ENCODE measurements at places on chromosomes 1 and 21. TPM values are rescaled to one million over a fixed set of nuclear protein-coding genes. Genes with fewer than 3 reads are reported as not detected.

The VASH2 gene
- 0.27 TPM for total RNA-seq

DNA sequence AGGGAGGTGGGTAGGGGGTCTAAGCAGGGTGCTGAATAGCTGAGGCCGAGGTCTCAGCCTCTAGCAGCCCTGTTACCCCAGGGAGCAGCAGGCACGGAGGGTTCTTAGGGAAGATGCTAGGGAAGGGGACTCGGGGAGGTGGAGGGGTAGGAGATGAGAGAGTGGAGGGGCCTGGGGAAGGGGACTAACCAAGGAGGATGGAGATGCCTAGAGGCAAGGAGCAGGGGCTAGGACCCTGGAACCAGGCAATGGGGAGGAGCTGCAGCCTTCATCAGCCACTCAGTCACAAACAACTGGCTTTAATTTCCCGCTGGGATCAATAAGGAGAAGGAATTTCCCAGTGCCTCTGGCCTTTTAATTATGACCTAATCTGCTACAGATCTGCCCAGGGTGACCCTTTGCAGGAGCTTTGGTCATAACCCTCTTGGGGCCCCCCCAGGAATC is 2.9 kb upstream of the CRABP2 start:
- DNase-seq, result no peak

DNA sequence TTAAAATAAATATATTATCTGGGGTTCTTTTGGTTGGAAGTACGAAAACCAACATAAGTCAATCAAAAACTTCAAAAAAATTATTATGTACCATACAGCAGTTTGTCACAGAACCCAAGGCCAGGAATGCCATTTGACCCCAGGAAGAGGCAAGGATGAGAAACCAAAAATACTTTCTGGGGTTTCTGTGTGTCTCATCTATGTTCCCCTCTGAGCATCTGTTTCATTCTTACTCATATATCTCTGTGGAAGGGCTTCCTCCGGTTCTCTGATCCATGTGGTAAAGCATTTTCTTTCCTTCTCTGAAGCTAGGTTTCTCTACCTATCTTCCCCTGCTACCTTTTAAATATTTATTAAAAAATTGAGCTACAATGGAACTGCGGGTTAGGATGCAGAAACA is 9.8 kb upstream of the FCRL1 start:
- DNase-seq, result no peak

GRCh38 chr1:163528710-163529348 is 207.1 kb downstream of the NUF2 start:
- no peak for DNase-seq

- DNase-seq, result no peak
Observed at GRCh38 chr1:46466477-46467182, 23.0 kb upstream of the DMBX1 start.

DNA sequence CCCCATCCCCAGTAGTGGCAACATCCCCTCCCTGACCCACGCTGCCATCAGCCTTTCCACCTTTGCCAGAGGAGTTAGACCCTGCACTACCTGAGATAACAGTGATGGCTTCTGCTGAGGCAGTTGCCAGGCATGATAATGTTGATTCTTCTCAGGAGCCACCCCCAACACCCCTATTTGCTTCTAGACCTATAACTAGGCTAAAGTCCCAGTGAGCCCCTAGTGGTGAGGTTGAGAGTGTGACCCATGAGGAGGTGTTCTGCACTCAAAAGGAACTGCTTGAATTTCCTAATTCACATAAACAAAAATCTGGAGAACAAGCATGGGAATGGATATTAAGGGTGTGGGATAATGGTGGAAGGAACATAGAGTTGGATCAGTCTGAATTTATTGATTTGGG is 159.6 kb upstream of the COL11A1 start:
- DNase-seq, result no peak

GRCh38 chr1:65207317-65207716 is 59.3 kb downstream of the AK4 start:
- no peak for DNase-seq

DNA sequence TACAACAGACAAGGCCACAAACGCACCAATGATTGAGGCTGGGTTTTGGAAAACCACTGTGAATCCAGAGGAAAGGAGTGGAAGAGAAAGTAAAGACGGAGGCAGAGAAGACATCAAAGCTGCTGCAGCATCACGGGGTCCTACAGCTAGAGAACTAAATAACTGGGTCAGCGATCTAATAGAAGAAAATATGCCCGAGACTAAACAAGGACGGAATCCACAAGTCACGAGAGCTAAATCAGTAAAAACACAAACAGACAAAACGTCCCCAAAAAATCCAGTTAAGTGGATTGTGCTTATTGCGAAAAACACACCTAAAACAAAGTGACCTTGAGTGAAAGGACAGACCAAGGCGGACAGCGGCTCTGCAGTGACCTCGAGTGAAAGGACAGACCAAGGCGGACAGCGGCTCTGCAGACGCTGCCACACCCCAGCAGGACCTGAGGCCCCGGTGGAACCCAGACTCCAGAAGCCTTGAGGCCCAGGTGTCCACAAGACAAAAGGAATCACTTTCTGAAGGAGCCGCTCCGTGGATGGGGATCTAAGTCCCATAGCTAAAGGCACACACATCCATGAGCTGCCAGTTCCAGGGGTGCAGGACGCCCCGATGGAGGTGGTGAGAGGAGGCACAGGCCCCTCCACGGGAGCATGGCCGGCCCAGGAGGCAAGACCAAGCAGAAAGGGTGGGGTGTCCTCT is 6.0 kb downstream of the FTCD start:
- DNase-seq, result peak; percentile 53
